ENCODE measurements at places on chromosomes 12 and 14. TPM values are rescaled to one million over a fixed set of nuclear protein-coding genes. Genes with fewer than 3 reads are reported as not detected.

ARHGEF40 gene
- 72.5 TPM for total RNA-seq

GRCh38 chr14:32779840-32780239 is 158.8 kb upstream of the NPAS3 start:
- no peak overlapping the region for H3K27ac ChIP-seq
- no peak overlapping the region for H3K4me3 ChIP-seq
- no peaks in the 10 kb centered on the region for H3K36me3 ChIP-seq
- H3K4me1 ChIP-seq, result no peaks in the 10 kb centered on the region
- no peaks in the 10 kb centered on the region for H3K27me3 ChIP-seq

ADCY4 gene
- total RNA-seq, result 40.4 TPM

GRCh38 chr12:56062996-56063395 is 17.0 kb upstream of the ERBB3 start:
- no peaks in the 10 kb centered on the region for H3K36me3 ChIP-seq
- no peaks in the 10 kb centered on the region for H3K27me3 ChIP-seq
- no peak overlapping the region for H3K27ac ChIP-seq
- DNase-seq, result no peak
- no peak overlapping the region for H3K4me3 ChIP-seq
- no peaks in the 10 kb centered on the region for H3K4me1 ChIP-seq

- H3K4me3 ChIP-seq, result no peak overlapping the region
- peaks cover 2% of the 10 kb centered on the region for H3K27me3 ChIP-seq
- no peak for DNase-seq
- H3K36me3 ChIP-seq, result no peaks in the 10 kb centered on the region
Observed at GRCh38 chr12:51430196-51430895, 5.7 kb downstream of the SLC4A8 start.

- no peak overlapping the region for H3K27ac ChIP-seq
- H3K27me3 ChIP-seq, result no peaks in the 10 kb centered on the region
- H3K4me1 ChIP-seq, result peaks cover 11% of the 10 kb centered on the region
Observed at GRCh38 chr14:21520767-21521166, 5.4 kb downstream of the SALL2 start.

GRCh38 chr14:20733684-20734429 is 11.8 kb upstream of the EDDM3A start:
- no peak overlapping the region for H3K27ac ChIP-seq
- H3K27me3 ChIP-seq, result no peaks in the 10 kb centered on the region
- H3K36me3 ChIP-seq, result no peaks in the 10 kb centered on the region

DNA sequence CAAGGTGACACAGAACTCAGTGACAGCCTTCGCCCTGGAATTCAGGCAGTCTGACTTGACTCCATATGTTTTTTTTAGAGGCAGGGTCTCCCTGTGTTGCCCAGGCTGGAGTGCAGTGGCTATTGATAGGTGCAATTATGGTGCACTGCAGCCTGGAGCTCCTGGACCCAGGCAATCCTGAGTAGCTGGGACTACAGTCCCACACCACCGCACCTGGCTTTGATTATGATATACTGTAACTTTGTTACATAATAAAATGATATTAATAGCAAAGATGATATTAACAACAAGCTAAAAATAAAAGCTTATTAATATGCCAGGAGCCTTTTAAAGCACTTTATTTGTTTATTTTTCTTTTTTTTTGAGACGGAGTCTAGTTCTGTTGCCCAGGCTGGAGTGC is 9.8 kb downstream of the VSIG10 start:
- H3K27me3 ChIP-seq, result no peaks in the 10 kb centered on the region
- DNase-seq, result no peak
- H3K4me1 ChIP-seq, result no peaks in the 10 kb centered on the region
- no peak overlapping the region for H3K4me3 ChIP-seq
- no peak overlapping the region for H3K27ac ChIP-seq
- H3K36me3 ChIP-seq, result no peaks in the 10 kb centered on the region

GRCh38 chr14:67533754-67534085 is 630 bp downstream of the PLEKHH1 start:
- no peaks in the 10 kb centered on the region for H3K36me3 ChIP-seq
- no peak overlapping the region for H3K27ac ChIP-seq
- H3K4me1 ChIP-seq, result peaks cover 25% of the 10 kb centered on the region
- H3K27me3 ChIP-seq, result no peaks in the 10 kb centered on the region
- H3K4me3 ChIP-seq, result no peak overlapping the region

CAPZA3 gene
- not detected for total RNA-seq
